M059J (cell line): ENCODE measurements at places on chromosomes 5 and 9. TPM values are rescaled to one million over a fixed set of nuclear protein-coding genes. Genes with fewer than 3 reads are reported as not detected.

DNA sequence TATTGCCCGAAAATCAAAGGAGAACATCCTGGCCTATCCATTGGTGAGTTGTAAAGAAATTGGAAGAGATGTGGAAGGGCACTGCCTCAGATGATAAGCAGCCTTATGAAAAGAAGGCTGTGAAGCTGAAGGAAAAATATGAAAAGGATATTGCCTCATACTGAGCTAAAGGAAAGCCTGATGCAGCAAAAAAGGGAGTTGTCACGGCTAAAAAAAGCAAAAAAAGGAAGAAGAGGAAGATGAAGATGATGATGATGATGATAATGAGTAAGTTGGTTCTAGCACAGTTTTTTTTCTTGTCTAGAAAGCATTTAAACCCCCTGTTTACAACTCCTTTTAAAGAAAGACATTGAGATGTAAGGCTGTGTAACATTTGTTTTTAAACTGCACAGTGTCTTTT, 59.8 kb upstream of the ZBED3 start:
- DNase-seq = no peak

DNA sequence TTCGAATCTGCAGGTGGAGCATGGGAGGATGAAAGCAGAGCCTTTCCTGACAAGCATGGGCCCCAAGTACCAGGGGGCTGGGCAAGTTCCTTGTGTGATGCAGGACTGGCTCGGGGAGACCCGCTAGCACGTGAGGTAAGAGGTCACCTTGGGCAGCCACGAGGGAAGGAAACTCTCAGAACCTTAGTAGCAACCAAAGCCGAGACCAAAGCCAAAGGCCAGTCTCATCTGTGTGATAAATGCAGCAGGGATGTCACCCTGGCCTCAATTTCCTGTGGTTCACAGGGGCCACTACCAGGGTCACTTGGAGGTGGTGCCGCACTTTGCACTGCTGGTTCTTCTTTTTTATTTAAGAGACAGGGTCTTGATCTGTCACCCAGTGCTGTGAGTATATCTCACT, 39.5 kb downstream of the PRRT1B start:
- no peak for DNase-seq

Gene CD74
- 1.8 and 6.0 TPM in 2 replicates for total RNA-seq

Gene GKAP1
- total RNA-seq = 4.6 and 9.6 TPM in 2 replicates
